ENCODE measurements at places on chromosomes 7 and 10.
A peak's percentile ranks its signal among the peaks of the same experiment; 100 is the strongest.

GRCh38 chr10:73296946-73297345 is 44.5 kb upstream of the MRPS16 start:
- DNase-seq = no peak

- DNase-seq = no peak
These were observed 498.3 kb downstream of the SORCS3 start for GRCh38 chr10:105139363-105139896.

DNA sequence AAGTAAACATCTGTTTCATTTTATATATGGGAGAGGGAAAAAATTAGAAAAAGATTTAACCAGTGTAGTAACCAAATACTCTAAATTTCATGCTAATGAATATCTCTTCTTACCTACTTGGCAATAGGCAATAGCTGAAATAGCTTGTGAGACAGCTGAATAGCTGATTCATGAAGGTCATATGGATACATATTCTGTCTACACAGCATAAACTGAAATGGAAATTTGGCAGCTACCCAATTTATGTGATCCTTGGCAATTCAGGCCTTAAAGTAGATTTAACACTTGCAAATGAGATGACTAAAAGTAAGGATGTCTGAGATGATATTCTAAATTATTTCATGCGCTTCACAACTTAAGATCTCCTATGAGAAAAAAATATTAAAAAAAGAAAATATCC is 261.2 kb upstream of the SEMA3A start:
- DNase-seq = peak; percentile 9

DNA sequence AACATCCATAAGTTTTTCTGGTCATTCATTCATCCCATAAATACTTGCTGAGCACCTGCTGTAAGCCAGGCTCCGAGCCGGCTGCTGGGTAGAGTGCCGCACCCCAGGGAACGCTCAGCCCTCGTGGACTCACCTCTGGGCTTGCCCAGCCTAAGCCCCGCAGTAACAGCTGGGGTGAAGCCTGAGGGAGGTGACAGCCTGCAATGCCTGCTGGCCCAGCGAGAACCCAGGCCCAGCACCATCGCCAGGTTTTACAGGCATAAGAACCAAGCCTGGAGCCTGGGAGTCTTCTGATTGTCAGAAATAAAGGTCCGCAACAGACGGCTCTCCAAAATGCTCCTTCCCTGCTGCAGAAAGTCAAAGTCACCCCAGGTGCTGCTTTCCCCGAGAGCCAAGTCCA is 205.4 kb downstream of the ZMYND11 start:
- DNase-seq = no peak

DNA sequence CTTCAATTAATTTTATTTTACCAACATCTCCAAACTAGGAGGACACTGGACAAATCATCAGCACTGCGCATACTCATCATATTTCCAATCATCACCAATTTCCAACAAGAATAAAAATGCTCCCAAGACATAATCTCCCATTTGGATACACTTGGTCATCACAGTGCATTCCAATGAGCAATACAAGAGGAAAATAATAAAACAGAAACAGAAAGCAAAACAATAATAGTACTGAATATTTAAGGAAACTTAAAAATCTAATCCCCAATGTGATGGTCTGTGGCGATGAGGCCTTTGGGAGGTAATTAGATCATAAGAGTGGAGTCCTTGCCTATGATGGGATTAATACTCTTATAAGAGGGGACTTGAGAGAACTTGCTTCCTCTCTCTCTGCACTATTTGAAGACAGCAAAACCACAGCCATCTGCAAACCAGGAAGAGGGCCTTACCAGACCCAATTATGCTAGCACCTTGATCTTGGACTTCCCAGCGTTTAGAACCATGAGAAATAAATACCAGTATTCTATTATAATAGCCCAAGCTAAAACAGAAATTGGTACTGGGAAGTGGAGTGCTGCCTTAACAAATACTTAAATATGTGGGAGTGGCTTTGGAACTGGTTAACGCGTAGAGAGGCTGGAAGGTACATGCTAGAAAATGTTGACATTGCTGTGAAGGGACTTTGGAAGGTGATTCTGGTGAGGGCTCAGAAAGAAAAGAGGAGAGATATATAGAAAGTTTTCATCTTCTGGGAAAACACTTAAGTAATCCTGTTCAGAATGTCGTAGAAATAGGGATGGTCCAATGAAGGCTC is 91.5 kb downstream of the JAZF1 start:
- DNase-seq = no peak

DNA sequence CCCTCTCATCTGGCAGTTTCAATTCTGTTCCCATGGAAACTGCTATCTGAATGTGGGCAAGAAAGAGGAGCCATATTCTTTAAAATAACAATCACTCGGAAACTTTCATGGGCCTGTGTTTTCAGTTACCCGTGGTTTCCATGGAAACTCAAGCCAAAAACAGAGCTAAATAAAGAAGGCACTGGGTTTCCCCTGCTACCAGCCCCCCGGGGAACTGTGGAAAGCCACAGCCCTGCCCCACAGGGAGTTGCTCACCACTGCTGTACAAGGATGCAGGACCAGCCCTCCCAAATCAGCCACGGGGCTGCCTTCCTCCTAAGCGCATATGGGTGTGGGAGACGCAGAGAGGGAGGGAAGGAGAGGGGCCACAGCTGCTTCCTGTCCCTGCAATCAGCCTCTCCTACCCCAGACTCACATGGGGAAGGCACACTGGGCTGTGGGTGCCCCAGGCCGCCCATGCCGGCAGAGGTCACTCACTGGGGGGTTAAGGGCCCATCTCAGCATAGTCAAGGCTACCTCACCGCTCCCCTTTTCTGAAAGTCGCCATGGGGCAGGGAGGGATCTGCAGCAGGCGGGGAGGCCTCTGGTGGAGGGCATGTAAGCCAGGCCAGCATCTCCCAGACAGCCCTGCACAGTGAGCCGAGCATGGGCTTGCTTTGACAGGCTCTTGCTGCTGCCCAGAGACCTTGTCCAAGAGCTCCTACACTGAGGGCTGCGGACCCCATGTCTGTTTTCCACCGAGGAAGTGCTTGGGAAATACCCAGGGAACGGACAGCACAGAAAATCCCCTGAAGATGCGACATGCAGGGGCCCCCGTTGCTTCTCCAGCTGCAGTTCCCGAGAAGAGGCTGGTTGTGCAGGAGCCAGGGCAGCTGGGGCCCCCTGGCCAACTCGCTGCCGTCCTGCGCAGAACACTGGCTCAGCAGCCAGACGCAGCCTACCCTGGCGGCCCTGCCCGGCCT is 157.3 kb upstream of the PPP2R2D start:
- no peak for DNase-seq

- DNase-seq = no peak
These were observed 10.0 kb upstream of the SGPL1 start for GRCh38 chr10:70805619-70806215.

DNA sequence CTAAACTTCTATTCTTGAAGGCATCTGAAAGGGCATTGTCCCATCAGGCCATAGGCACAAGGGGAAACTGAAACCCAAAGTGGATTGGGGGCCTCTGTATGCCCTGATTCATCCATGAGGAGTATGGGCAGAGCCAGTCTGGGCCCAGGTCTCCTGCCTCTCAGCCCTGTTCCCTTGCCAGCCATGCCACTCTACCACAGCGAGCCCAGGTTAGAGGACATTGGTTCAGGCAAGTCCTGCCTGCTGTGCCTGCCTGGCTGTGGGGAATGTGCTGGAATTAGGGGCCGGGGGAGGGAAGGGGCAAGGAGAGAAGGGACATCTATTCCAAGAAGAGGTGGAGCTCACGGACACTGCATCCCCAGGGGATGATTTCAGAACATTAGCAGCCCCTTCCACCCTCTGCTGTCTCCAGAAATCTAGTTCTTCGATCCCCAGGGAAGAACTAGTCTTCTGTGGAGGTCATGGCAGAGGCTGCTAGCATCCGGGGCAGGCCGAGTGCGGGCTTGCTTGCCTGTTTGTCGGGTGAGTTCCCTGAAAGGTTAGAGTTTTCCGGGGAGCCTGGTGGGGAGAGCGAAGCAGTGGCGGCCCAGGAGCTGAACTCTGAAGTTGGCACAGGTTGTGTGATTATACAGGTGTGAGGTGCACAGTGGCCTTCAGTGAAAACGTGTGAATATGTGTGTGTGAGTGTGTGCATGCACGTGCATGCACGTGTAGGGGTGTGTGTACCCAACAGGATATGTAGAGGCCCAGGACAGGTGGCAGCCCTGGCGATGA is 37.8 kb downstream of the TBATA start:
- no peak for DNase-seq

GRCh38 chr7:46754140-46754720 is 827.7 kb downstream of the TNS3 start:
- DNase-seq = no peak

GRCh38 chr7:25752967-25753791 is 398.8 kb upstream of the NFE2L3 start:
- DNase-seq = no peak

GRCh38 chr7:103369432-103369831 is 22.0 kb downstream of the PSMC2 start:
- DNase-seq = no peak

- DNase-seq = no peak
These were observed 18.9 kb downstream of the APBB1IP start for GRCh38 chr10:26457088-26457487.

- no peak for DNase-seq
These were observed 61.0 kb upstream of the TMEM248 start for GRCh38 chr7:66859794-66860645.

DNA sequence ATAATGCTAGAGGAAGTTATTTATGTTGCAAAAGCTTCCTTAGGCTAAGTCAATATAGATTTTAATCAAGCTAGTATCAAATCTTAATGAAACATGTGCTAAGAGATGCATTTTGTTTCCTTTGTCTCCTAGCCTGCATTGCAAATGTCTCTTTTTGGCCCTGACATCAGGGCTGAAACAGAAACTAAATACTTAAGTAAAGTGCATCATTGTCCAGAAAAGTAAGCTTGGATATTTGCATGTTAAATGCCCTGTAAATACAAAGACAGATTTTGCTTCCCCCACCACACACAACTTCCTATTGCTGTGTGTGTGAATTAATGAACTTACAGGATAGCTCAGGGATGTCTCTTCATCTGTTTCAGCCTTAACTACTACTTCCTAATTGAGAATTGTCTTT is 10.0 kb upstream of the STAMBPL1 start:
- DNase-seq = no peak

GRCh38 chr7:139532636-139533155 is 9.2 kb downstream of the CLEC2L start:
- no peak for DNase-seq

DNA sequence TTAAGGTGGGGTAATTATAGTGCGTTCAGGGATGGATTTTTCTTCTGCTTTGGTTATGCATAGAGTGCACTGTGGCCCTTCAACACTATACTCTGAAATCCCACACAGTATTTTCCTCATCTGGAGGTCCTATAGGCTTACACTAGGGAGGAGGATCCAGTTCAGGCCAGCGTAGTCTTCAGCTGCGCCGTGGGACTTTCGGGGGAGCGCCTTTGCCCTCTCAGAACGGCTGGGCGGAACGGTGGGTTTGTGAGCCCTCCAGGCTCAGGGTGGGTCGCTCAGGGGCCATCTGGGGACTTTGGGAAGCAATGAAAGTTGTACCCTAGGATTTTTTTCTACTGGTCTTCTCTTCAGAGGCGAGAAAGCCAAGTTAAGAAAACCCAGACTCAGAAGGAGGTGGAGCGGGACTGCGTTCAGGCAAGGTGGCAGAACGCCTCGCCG is 652 bp upstream of the VPS26A start:
- DNase-seq = peak; percentile 26

DNA sequence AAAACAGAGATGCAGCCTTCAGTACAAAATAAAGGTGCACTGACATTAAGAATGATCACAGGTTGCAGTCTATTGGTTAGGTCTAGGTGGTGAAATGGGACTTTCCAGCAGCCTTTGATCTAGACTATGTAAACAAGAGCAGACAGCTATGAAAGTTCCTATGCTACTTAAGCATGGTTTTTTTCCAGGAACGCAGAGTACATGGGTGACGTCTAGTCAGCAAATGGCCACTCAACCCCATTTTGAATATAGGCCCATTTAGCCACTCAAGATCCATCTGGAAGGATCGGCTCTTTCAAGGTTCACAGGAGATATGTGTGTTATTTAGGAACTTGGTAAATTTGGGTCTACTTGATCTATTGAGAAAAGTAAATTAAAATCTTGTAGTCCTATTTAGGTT is 1424.6 kb upstream of the LRRTM3 start:
- no peak for DNase-seq

DNA sequence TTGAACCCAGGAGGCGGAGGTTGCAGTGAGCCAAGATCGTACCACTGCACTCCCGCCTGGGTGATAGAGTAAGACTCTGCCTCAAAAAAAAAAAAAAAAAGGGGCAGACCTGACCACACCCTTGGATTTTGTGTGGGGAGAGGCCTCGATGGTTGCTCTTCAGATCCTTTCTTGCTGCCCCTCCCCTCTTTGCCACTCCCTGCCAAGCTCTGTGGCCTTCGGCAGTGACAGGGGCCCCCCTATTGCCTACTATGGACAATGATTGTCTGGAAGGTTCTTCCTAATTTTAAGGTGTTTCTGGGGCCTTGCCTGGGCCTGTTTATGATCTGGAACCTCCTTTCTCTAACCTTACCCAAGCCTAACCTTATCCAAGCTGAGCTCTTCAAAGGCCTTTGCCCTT is 795 bp downstream of the PRF1 start:
- no peak for DNase-seq

- no peak for DNase-seq
These were observed 413.6 kb downstream of the PLXNA4 start for GRCh38 chr7:132162556-132163144.

GRCh38 chr7:44068054-44068453 is 2.7 kb upstream of the PGAM2 start:
- DNase-seq = no peak

DNA sequence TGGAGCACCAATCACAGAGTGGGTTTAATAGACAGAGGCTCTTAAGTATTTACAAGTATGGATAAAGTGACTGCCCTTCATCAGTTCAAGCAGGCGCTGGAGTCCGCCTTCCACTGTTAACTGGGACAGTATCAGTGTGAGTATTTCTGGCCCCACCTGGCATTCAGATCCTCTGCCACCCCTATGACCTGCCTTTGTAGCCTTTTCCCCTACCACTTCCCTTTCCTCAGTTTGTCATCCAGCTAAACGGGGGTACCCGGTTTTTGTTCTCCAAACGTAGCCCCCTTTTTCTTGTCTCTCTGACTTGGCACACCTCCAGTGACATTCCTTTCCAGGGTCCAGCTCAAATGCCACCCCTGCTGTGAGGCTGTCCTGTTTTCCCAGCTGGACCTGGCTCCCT is 134.4 kb downstream of the SNX10 start:
- no peak for DNase-seq

DNA sequence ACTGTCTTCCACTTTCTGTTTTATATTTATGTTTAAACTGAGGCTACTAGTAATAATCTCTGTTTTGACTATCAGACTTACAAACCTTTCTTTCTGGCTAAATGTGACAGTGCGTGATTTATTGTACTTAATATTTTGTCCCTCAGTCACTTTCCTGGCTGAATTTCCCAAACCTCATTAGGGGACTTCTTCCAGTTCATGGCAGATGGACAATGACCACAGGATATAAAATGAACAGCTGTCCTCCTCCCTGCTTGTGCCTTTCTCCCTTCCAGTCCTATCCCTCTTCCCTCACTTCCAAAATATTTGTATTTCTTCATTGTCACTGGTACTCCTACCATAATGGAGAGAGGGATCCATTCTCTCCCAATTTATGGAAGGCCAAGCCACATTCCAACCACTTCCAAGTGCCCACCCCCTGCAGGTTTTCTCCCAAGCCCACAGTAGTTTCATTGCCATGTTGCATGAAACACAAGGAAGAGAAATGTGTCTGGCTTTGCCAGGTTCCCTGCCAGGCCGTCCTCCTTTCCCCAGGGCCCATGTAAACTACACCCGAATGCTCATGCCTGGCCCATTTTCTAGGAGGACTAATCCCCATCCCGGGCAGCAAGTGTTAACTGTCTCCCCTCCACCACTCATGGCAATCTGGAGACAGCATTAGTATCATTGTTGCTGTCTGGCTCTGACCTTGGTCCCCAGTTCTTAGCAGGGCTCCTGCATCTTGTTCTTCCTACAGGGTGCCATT is 269.5 kb upstream of the SLC26A5 start:
- no peak for DNase-seq

All from HFF-Myc (cell line).